Stimulated activated CD4-positive, alpha-beta T cell treated with anti-CD3 and anti-CD28 coated beads, Interleukin-12 subunit alpha, Interleukin-12 subunit beta, amount 100 ng/mL, for 4 hours (primary cell): ENCODE measurements at places on chromosomes 13 and 19.
A peak's percentile ranks its signal among the peaks of the same experiment; 100 is the strongest.

DNA sequence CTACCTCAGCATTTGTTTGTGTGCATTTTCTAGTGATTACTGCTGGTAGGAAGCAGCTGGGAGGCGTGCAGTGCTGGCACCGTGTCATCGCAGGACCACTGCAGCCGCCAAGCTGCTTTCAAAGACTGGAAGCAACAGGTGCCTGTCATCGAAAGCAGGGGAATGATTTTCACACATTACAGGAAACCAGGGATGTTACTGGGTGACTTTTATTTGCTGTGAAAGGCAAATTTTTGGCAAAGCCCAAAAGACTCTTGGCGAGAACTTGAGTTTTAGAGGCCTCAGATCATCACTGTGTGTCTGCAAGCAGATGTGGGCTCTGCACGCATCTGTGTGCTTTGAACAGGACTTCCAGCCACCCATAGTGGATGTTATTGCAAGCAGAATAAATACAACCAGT lies 176.4 kb downstream of the FLT1 start:
- no peak for DNase-seq

DNA sequence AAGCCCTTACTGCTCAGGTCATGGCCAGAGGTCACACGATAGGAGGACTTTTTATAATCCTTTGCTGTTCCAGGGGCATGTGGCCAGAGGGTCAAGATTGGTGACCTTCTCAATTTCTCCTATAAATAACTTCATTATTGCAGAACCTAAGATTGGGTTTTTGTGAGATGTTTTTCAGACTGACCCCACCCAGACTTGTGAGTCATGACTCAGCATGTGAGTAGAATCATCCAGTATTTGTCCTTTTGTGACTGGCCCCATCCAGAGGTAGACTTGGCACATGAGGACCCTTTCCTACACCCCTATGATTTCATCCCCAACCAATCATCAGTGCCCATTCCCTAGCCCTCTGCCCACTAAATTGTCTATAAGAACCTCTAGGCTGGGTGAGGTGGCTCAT lies 84.5 kb upstream of the ABCC4 start:
- no peak for DNase-seq

GRCh38 chr19:19446655-19447437 lies 41.4 kb downstream of the GATAD2A start:
- DNase-seq = no peak

- no peak for DNase-seq
Measured at GRCh38 chr19:29217616-29218015, 4.7 kb upstream of the UQCRFS1 start.

- DNase-seq = no peak
Measured at GRCh38 chr19:55085923-55086715, 10.4 kb downstream of the EPS8L1 start.

DNA sequence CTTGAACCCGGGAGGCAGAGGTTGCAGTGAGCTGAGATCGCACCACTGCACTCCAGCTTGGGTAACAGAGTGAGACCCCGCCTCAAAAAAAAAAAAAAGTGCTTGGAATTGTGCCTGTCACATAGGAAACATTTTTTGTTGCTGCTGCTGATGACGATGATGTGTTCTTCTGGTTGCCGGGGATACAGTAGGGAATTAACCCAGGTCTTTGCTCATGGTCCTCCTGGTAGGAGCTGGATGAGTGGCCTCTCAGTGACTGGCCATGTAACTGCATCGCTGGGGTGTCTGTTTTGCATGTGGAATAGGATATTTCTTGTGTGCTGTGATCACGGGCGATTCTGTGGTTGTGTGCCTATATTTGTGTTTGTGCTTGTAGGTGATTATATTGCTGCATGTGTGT lies 4.7 kb upstream of the CNFN start:
- no peak for DNase-seq

DNA sequence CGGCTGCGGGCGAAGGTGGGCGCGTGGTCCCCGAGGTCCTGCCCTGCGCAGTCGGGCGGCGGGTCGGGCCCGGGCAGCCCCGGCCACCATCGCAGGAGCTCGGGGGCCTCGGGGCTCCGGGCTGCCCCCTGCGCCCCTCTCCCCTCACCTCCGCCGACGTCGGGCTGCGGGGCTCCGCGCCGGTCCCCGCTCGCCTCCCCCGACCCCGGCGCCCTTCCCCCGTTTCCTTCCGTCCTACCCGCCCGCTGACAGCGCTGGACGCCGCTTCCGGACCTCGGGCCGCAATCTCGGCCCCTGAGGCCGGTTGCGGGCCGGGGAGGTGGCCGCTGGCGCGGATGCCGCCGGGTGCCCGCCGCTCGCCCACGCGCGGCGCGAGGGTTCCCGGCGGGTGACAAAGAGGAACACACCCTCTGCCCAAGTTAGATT lies 720 bp downstream of the FARP1 start:
- DNase-seq = no peak

DNA sequence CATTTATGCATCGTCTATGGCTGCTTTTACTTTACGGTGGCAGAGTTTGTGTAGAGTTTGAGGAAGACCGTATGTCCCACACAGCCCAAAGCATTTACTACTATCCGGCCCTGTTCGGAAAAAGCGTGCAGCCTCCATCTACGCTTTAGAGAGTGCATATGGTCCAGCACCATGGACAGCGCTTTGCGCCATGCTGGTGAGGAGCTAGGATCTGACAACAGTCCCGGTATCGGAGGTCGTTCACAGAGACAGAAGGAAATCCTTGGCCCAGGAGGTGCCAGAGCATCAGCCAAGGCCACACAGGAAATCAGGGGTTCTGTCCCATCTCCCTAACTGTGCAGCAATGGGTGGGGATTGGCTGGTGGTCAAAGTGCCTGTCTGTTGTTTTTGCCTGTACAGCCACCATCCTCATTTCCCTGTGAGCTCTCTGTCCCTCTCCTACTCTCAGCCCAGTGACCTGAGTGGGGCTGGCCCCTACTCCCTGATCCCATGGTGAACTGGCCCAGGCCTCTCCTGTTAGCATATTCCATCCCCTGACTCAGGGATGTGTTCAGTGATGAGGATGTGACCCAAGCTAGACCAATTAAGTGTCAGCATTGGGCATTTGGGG lies 16.2 kb upstream of the PRODH2 start:
- DNase-seq = peak; percentile 36

- DNase-seq = no peak
Measured at GRCh38 chr19:16260160-16260811, 62.6 kb downstream of the AP1M1 start.

DNA sequence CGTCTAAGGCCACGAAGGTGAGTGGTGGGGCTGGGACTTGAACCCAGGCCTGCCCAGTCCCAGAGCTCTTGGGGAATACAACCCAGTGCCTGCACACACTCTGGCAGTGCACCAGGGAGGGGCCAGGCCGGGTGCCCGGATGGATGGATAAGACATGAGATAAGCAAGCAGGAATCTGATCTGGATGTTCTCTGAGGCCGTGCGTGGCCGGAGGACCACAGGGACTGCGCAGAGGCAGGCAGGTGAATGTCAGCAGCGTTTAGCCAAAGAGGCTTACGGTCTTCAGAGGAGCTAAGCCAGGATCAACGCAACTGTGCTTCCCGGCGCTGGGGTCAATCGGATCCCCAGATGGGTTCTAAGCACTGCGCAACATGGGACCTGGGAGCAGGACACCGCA lies 1.5 kb downstream of the ZNF787 start:
- no peak for DNase-seq

DNA sequence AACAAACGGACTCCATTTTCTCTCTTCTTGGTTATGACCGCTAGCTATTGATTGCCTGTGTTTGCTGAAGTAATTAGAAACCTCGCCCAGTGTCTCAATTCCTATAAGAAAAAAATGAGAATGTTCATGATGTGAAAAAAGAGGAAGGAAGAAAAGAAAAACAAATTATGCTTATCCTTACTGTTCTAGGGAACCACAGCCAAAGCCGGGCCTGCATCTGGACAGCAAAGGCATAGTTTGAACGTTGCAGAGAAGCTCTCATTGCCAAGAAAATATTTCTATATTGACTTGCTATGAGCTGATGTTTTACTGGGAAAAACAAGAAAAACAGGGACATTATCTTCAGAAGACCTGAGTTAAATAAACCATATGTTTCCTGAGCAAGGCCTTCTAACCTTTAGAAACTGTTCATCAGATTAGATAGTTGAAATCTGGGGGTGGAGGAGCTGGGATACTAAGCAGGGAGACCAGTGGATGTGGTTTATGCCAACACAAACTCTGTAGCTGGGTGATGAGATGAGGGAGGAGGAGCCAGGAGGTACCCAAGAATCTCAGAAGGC lies 55.0 kb downstream of the EFNB2 start:
- no peak for DNase-seq

DNA sequence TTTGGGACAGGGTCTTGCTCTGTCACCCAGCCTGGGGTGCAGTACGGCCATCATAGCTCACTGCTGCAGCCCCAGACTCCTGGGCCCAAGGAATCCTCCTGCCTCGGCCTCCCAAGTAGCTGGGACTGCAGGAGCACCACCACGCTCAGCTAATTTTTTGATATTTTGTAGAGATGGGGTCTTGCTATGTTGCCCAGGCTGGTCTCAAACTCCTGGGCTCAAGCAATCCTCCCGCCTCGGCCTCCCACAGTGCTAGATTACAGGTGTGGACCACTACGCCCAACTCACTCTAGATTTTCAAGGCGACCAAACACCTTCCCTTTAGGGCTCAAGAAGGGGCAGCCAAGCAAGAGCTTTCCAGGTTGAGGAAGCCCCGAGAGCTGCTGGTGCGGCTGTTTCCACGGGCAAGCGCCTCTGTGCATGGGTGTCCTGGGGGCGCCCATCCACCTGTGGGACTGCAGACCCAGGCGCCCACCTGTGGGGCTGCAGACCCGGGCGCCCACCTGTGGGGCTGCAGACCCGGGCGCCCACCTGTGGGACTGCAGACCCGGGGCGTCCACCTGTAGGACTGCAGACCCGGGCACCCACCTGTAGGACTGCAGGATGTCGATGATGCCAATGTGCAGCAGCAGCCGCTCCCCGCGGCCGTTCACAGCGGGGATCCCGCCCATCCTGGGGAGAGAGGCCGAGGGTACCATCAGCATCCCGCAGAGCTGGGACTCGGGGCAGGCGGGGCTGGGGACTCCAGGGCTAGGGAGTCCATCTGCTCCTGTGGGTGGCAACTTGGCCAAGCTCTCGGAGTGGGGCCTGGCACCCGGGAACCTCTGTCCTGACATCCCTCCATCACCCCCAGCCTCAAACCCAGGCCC lies 21.7 kb upstream of the CACTIN start:
- DNase-seq = no peak

- DNase-seq = no peak
Measured at GRCh38 chr13:78997902-78998629, 339.1 kb upstream of the OBI1 start.

- DNase-seq = no peak
Measured at GRCh38 chr13:99572131-99572530, 70.9 kb downstream of the TM9SF2 start.

- DNase-seq = no peak
Measured at GRCh38 chr19:40367577-40368434, 19.3 kb downstream of the PLD3 start.

GRCh38 chr19:28435551-28436271 lies 777.2 kb downstream of the UQCRFS1 start:
- DNase-seq = no peak

GRCh38 chr13:25752957-25753551 lies 298.8 kb downstream of the SHISA2 start:
- no peak for DNase-seq

DNA sequence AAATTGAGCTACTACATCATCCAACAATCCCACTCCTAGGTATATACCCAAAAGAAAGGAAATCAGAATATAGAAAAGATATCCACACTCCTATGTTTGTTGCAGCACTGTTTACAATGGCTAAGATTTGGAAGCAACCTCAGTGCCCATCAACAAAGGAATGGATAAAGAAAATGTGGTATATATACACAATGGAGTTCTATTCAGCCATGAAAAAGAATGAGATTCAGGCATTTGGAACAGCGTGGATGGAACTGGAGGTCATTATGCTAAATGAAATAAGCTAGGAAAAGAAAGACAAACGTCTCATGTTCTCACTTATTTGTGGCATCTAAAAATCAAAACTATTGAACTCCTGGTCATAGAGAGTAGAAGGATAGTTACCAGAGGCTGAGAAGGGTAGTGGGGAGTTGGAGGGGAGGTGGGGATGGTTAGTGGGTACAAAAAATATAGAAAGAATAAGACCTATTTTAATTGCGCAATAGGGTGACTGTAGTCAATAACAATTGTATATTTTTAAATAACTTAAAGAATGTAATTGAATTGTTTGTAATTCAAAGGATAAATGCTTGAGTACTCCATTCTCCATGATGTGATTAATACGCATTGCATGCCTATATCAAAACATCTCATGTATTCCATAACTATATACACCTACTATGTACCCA lies 27.0 kb upstream of the HNRNPA1L2 start:
- no peak for DNase-seq

DNA sequence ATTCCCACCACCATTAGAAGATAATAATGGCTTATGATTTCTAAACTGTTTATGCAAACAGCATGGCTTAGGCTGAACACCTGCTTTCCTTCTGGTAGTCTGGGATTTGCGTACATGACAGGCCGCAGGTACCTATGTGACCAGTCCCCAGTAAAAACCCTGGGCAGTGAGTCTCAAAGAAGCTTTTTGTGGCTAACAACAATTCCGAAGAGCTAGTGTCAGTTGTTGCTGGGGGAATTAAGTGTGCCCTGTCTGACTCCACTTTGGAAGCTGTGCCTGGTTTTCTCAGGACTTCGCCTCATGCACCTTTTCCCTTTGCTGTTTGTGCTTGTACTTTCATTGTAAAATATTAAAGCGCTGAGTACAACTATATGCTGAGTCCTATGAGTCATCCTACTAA lies 250.2 kb upstream of the MIR17HG start:
- no peak for DNase-seq

- DNase-seq = no peak
Measured at GRCh38 chr13:72521940-72522661, 205.3 kb downstream of the MZT1 start.

GRCh38 chr13:72205773-72206172 lies 338.8 kb upstream of the DACH1 start:
- DNase-seq = no peak

- DNase-seq = no peak
Measured at GRCh38 chr13:74129500-74130191, 4.6 kb downstream of the KLF12 start.

DNA sequence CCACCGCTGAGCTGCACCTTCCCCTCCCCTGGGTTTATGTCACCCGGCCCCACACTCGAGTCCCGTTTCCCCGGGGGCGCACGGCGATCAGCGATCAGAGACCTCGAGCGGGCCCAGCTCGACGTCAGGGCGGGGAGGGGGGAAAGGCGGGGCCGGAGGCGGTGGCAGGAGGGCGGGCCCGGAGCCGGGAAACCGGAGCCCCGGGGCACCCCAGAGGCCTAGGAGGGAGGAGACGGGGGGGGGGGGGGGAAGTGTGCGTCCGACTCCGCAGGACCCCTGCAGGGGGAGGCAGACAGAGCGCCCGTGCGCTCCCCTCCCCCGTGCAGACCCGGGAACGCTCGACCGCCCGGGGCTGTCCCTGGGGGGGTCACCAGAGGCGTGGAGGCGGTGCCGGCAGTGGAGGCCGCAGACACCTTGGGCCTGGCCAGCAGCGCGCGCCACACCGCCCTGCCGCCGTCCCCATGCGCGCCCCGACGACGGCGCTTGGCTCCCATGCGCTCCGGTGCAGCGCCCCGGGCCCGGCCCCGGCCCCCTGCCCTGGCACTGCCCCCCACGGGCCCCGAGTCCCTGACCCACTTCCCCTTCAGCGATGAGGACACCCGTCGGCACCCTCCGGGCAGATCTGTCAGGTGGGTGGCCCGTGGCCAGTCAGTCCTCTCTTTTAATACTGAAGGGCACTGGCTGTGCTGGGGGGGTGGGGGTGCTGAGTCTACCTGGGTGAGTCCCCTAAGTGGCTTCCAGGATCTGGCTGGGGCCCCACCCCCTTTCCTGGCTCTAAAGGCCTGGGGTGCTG lies 11.8 kb downstream of the PDE4A start:
- peak; percentile 52 for DNase-seq

GRCh38 chr13:43877326-43877725 lies 2.2 kb downstream of the CCDC122 start:
- DNase-seq = no peak

GRCh38 chr19:6599866-6600454 lies 9.0 kb upstream of the CD70 start:
- DNase-seq = no peak
